ENCODE measurements at places on chromosomes 16 and 17. TPM values are rescaled to one million over a fixed set of nuclear protein-coding genes. Genes with fewer than 3 reads are reported as not detected.

- DNase-seq, result no peak
Observed at GRCh38 chr16:19290860-19291259, 5.3 kb downstream of the CLEC19A start.

GRCh38 chr17:49748791-49749190, 15.1 kb downstream of the FAM117A start:
- no peak for DNase-seq

GRCh38 chr16:65981057-65981456, 385.4 kb upstream of the CDH5 start:
- no peak for DNase-seq

The UNC13D gene
- 32.7 TPM for total RNA-seq

The SRP68 gene
- 52.8 TPM for total RNA-seq

The MEIOB gene
- total RNA-seq, result not detected

- DNase-seq, result no peak
Observed at GRCh38 chr17:61279476-61280145, 120.0 kb upstream of the TBX2 start.

DNA sequence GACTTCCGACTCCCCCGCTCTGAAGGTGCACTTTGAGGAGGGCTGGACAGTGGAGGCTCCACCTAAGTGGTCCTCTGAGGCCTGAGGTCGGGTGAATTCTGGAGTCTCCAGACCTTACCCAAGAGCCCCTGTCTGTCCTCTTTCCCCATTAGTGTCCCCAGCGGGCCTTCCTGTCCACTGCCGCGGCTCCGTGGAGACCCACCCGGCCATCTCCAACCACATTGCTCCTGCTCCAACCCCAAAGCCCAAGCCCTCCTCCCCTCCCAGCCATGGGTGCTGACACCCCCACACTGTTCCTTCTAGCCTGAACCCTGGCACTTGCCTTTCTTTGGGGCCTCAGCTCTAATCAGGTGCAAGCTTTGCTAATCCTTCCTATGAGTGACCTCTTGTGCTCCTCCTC, 283.1 kb upstream of the TNRC6C start:
- DNase-seq, result no peak

DNA sequence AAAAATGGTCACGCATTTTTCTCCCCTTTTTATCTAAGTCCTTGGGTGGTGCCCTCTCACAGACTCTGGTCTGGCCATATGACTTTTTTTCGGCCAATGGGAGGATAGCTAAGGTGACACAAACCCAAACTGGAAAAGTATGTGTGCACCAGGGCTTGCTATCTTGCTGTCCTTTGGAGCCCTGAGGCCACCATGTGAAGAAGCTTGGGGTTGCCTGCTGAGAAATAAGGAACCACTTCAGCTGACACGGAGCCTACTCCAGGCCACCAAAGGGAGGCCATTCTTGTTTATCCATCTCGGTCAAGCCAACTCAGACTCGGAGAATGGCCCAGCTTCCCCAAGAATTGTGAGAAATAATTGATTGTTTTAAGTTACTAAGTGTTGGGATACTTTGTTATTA, 111.4 kb upstream of the ZFHX3 start:
- no peak for DNase-seq

- no peak for DNase-seq
Observed at GRCh38 chr16:72884037-72884436, 163.9 kb downstream of the ZFHX3 start.

- no peak for DNase-seq
Observed at GRCh38 chr16:84498223-84498610, 6.2 kb downstream of the MEAK7 start.
